ENCODE measurements at places on chromosomes 5 and 9. TPM values are rescaled to one million over a fixed set of nuclear protein-coding genes. Genes with fewer than 3 reads are reported as not detected.

Gene NR4A3
- 0.07 TPM for total RNA-seq

Gene CBY3
- not detected for total RNA-seq

DNA sequence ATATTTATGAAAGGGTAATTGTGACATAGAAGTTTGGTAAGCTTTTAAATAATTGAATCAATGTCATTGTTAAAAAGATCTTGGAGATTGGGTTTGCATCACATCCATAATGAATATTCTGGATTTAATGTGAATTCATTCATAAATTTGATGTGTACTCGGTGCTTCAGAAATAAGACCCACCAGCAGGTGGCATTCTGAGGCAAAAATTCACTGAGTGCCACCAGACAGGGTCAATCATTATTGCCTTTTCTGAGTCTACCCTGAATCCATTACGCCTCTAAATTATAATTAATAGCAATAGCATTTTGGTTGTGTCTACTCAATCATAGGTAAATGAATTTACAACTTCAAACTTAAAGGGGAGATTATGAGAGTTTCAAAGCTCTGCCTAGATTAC lies 1.0 kb downstream of the TRPC7 start:
- no peak for DNase-seq

DNA sequence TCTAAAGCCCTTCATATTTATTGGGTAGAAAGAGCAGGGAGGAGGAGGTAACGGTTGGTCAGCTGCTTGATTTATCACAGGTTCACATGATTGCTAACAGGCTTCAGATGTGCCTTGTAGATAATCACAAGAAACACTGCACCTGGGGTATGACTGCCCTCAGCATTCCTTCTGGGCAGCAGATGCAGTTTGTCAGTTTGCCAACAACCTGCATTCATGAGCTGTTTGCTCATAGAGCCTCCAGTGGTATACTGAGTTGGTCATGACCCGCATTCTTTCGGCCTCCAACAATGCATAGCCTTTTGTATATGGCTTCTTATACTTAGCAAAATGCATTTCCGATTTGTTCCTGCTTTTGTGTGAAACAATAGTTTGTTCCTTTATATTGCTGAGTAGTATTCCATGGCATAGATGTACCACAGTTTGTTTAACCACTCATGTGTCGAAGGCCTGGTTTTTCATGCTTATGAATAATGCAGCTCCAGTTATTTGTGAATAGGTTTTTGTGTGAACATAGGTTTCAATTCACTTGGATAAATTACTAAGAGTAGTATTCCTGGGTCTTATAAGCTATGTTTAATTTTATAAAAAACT lies 83.6 kb downstream of the ARHGEF28 start:
- peak; percentile 40 for DNase-seq

GRCh38 chr9:113516840-113517577 lies 53.5 kb downstream of the RGS3 start:
- DNase-seq, result no peak

- DNase-seq, result no peak
Observed at GRCh38 chr9:95182854-95183563, 134.5 kb downstream of the FANCC start.

DNA sequence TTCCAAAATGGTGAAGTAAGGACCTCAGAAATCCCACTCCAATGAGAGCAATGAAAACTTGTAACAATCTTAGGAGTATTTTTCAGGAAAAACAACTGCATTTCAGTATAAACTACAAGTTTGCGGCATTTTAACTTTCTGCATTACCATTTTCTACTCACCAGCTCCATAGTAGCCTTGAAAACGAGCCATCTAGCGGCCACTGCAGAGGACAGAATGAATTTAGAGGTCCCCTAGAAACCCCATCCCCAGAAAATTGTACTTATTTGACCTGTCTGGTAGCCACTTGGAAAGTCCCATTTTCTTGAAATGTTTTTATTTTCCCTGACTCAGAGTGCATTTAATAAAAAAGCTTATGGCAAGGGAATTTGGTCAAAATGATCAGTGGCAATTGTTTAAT lies 205.4 kb upstream of the ITGA1 start:
- DNase-seq, result no peak

Data from epithelial cell of proximal tubule (primary cell).